AG09309 (cell line): ENCODE measurements at places on chromosomes 6 and 20.

DNA sequence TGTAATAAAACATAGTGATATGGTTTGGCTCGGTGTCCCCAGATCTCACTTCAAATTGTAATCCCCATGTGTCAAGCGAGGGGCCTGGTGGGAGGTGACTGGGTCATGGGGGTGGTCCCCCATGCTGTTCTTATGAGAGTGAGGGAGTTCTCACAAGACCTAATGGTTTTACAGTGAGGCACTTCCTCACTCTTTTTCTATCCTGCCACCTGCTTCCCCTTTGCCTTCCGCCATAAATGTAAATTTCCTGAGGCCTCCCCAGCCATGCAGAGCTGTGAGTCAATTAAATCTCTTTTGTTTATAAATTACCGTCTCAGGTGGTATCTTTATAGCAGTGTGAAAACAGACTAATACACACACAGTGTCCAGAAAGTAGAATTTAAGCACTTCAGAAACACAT is 78.5 kb downstream of the REPS1 start:
- DNase-seq: no peak

- no peak for DNase-seq
Measured at GRCh38 chr6:80366051-80366450, 259.6 kb downstream of the BCKDHB start.

DNA sequence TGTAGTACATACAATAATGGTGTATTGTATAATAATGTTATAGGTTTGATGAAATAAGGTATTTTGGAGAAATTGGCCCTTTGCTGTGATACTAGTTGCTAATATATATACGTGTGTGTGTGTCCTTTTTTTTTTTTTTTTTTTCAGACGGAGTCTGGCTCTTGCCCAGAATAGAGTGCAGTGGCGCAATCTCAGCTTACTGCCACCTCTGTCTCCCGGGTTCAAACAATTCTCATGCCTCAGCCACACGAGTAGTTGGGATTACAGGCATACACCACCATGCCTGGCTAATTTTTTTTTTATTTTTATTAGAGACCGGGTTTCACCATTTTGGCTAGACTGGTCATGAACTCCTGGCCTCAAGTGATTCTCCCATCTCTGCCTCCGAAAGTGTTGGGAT is 23.3 kb downstream of the SENP6 start:
- no peak for DNase-seq

GRCh38 chr6:14085176-14085787 is 32.3 kb upstream of the CD83 start:
- DNase-seq: no peak

GRCh38 chr6:142706210-142706609 is 238.8 kb downstream of the HIVEP2 start:
- no peak for DNase-seq

GRCh38 chr6:15623276-15624116 is 39.3 kb downstream of the DTNBP1 start:
- no peak for DNase-seq

DNA sequence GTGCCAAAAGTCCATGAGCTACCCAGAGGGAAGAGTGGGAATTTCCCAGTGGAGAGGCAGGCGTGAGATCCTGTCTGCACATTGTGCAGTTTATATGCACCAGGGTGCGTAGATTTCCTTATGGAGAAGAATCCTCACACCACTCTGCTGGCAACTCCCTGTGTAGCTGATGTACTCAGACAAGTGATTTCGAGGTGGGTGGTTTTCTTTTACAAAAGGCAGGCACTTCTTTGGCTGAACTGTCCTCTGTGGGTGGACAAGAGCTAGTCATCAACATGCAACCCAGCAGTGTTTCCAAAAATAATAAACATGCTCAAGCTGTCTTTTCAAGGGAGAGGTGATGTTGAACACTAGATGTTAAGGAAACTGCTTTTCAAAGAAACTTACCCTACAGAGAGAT is 121.7 kb upstream of the NXT1 start:
- DNase-seq: peak; percentile 69
